Activated CD4-positive, alpha-beta T cell treated with anti-CD3 and anti-CD28 coated beads, Interleukin-10, Interleukin-2, amounts not matched to agents 100 ng/mL and 50 ng/mL, durations not matched to agents 16 hours and 8 hours (primary cell): ENCODE measurements at places on chromosomes 13 and 19.

DNA sequence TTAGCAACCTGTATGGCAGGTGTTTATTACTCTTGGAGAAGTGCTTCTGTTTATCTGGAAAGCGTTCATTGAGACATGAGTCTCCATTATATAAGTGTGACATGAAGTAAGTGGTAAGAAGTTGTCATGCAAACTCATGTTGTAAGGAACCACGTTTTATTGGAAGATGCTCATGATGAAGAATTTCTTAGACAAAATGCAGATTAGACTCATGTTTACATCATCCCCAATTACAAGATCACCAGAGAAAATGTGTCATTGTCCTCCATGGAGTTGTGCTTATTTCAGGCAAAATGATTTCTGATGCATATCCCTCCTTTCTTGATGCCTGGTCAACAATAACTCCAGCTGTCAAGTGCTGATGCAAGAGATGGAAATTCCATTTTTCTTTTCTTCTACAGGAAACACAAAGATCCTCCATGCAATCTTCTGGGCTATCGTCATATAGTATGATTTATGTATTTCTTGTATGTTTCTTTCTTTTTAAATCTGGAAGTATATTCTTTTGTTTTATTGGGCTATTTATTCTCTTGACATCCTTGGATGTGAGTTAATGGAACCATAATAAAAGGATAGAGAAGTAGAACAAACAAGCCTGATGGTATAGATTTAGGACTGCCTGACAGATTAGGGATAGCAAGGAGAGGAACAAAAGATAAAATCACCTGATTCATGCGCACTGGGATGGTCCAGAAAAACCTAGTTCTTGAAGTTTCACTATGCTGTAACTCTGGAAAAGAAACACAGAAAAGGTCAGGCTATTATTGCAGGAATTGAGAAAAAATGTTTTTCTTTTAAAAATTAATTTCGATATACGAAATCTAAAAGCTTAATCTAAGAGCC, 50.7 kb upstream of the DIAPH3 start:
- no peak for DNase-seq

DNA sequence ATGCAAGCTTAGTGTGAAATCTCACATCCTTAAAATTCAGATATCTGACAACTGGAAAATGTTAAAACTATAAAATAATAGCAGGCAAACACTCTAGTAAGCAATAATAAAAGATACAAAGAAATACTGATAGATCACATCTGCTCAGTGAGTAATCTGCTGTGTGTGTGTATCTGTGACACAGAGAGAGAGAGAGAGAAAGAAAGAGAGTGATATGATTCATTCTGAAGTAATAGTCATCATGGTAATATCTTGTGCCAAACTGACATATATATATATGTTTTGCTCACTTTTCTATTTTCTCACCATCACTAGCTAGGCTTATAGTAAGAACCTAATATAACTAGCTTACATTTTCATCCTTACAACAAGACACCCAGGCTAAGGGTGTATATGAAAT, 288.0 kb upstream of the SLITRK6 start:
- no peak for DNase-seq

GRCh38 chr13:106449096-106449495, 86.4 kb downstream of the EFNB2 start:
- no peak for DNase-seq

- no peak for DNase-seq
These were observed 18.3 kb downstream of the KCNN1 start for GRCh38 chr19:17985037-17985818.

DNA sequence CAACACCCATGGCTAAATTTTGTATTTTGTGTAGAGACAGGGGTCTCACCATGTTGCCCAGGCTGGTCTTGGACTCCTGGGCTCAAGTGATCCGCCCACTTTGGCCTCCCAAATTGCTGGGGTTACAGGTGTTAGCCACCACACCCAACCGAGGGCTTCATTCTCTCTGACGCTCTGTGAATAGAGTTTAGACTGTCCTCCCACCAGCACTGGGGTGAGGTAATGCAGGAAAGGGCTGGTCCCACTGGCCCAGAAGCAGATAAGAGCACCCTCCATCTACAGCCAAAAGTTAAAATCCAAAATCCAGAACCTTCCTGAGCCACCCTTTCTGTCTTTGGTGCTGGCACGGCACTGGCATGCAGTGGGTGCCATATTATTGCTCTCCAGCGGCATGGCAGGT, 31.8 kb upstream of the HOMER3 start:
- no peak for DNase-seq

DNA sequence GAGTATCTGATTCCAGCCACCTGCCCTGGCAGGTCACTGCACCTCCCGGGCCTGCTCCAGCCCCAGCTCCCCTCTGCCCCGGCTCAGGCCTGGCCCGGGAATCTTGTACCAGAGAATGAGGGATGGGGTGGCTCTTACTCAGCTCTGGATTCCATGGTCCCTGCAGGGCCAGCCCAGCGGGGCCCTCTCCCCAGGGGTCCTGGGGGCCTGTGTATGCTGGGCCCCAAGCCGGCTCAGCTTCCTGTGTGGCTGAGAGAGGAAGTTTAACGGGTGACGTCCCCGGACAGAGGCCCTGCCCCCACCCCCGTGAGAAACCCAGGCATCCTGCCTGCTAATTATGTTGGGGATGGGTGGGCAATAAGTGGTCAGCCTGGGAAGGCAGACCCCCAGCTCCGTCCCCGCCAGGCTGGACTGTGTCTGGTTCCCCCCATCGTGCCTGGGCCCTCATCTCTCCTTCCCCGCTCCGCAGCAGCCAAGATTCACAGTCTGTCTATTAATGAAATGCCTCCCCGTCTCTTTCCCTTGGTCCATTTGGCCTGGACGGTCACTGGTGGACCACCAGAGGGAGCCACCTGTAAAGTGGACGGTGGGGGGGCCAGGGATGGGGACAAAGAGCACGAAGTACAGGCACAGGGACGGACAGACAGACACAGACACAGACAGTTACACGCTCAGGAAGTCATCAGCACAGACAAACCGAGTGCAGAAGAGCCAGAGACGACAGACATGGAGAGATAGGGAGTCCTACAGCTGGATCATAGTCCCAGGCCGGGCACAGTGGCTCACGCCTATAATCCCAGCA, at the start of gene DENND1C:
DENND1C (minus strand) TSS at position 247 of the 802 bp plus-strand sequence; CDS start at position 155, 92 bp downstream.
- DNase-seq, result peak; percentile 84

DNA sequence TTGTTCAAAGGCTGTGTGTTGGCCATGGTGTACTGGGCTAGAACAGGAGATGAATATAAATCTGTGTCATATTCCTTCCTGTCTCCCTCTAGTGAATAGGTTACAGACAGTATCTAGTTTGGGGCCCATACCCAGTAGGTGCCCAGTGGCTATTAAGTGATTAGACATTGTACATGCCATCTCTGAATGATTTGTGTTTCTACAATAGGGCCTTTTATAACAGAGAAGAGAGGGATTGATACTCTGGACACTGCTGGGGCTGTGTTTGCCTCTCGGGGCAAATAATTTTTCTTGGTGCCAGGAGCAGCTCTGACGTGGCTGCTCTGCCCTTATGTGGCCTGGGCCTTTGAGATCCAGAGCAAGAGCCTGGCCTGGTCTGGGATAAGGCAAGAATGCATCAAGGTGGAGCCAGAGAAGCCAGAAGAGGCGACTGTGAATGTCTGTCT, 403.1 kb downstream of the SPRY2 start:
- DNase-seq, result no peak

DNA sequence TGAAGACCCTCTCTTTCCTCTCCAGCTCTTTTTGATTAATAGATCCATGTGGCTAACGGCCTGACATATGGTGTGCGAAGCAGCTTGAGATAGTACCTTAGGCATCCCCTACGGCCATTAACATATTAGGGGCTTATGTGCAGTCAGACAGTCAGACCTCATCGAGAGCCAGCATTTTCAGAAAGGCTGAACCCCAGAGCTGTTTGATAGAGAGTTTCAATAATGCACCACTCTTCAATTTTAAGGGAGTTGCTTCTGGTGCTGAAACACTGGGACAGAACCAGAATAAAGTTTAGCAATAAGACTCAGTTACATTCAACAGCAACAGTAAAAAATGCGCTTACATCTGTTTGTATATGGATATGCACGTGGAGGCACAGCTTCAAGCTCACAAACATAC, 10.8 kb downstream of the POU4F1 start:
- no peak for DNase-seq
